ENCODE measurements at places on chromosomes 5 and 9.

- no peak for DNase-seq
These were observed 141.4 kb upstream of the LMX1B start for GRCh38 chr9:126472198-126472947.

- peak; percentile 41 for DNase-seq
These were observed 7.5 kb downstream of the PFDN1 start for GRCh38 chr5:140295414-140295813.

DNA sequence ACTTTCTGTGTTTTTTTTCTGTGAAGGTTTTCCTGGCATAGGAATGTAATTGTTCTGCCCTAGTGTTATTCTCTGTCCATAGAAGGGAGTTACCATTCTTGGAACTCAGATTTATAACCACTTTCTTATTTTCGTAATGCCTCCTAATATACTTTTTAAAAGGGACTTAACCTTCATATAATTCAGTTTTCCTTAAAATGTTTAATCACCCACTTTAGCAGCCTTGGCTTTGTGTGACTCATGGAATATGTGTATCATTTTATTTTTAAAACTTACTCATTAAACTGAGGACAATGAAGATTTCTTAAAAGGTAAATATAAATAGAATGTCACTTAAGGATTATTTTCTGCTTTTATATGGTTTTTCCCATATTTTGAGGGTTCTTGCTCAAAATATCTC, 50.0 kb downstream of the RAI14 start:
- DNase-seq = no peak

- DNase-seq = no peak
These were observed 233.1 kb downstream of the IRX1 start for GRCh38 chr5:3828761-3829160.
